T-helper 2 cell (primary cell): ENCODE measurements at places on chromosomes 2 and 18.

DNA sequence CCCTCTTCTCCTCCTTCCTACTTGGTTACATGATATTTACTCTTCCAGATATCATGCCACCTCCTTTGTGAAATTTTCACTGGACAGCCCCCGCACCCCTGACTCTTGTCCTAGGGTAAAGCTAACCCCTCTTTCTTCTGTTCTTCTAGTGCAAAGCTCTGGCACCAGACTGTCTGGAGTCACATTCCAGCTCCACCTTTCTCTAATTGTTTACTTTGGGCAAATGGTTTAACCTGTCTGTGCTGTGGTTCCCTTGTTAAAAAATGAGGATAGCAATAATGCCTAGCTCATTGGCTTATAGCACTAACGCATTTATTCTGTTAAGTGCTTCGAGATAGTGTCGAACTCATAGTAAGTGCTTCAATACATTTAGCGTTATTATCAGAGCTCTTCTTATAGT is 306.2 kb downstream of the ALK start:
- DNase-seq, result no peak

DNA sequence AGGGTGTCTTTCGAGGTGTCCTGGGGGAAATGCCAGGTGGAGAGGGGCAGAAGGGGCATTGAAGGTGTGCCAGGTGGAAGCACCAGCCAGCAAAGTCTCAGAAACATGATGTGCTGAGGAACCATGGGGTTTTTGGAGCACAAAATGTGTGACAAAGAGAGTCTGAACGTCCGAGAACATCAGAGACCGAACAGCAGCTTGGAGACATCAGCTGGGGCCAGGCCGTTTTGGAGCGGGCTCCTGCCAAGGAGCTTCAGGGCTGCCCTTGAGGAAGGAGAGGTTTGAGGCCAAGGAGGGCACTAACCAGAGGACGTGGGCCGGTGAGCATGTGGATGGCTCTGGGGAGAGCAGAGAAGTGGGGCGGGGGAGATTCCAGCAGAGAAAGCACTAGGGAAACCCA is 5.3 kb upstream of the MBP start:
- no peak for DNase-seq

GRCh38 chr2:119671752-119672151 is 7.2 kb upstream of the TMEM177 start:
- DNase-seq, result no peak

DNA sequence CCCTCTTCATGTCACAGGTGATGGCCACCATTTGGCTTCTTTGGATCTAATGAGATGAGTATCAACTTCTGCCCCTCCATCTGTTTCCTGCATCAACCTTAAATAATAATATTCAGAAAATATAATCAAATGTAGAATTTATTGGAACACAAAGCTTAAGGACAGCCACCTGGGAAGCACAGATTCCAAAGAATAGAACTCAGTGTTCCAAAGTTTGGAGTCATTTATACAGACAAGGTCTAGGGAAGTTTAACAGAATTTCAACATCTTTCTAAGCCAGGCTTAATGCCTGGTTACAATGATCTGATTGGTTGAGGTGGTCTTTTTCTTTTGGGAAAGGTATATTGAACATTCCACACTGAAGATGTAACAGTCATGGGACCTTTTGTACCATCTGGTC is 218.0 kb upstream of the PIEZO2 start:
- DNase-seq, result no peak

- DNase-seq, result no peak
Measured at GRCh38 chr18:370751-371608, 103.1 kb upstream of the THOC1 start.
